ENCODE measurements at places on chromosomes 4 and X.

GRCh38 chrX:148609515-148610327, 109.3 kb downstream of the AFF2 start:
- no peak for DNase-seq

GRCh38 chr4:119623025-119623424, 5.6 kb downstream of the PDE5A start:
- DNase-seq, result no peak

- no peak for DNase-seq
These were observed 31.5 kb upstream of the KLHL2 start for GRCh38 chr4:165175879-165176278.

DNA sequence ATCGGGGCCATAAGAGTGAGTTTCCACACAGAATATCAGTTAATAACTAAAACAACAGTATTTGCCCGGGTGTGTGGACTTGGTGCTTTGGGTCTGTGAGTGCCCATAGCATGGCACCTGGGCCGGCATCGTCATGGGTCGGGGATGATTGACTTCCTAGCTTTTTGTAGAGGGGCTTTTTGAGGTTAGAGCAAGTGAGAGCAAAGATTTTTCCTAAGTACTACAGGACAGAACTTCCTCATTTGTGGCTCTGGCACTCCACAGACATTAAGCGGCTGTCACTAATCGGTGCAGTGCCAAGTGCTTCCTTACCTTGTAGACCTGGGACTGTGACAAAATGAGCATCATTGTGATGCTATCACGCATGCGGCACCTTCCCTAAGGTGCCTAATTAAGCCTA, 81.0 kb downstream of the SHROOM2 start:
- DNase-seq, result no peak

DNA sequence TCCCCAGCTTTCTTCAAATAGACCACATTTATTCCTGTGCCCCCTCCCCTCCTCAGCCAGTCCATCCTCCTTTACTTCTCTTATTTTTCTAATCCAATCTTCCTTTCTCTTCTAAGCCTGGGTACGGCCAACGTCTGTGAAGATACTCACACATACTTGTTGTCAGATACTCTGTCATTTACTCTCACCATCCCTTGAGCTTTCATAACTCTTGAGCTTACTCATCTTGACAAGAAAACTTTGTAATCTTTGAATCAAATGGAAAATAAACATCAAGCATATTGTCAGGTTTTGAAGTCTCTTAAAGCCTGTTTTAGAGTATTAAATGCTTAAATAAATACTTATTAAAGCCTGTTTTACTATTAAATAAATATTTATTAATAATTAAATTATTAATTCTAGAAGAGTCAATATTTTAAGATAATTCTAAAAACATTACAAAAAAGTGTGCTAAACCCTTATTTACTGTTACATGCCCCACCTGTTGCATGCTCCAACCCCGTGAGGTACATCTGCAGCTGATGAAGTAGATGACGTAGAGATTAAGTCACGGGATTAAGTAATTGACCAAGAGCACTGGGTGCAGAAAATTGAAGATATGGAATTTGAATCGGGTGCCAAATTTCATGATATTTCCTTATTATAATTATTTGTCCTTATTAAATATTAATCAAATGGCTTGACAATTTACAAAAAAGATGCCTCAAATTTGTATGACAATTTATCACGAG, 1.5 kb upstream of the TRIML2 start:
- no peak for DNase-seq

DNA sequence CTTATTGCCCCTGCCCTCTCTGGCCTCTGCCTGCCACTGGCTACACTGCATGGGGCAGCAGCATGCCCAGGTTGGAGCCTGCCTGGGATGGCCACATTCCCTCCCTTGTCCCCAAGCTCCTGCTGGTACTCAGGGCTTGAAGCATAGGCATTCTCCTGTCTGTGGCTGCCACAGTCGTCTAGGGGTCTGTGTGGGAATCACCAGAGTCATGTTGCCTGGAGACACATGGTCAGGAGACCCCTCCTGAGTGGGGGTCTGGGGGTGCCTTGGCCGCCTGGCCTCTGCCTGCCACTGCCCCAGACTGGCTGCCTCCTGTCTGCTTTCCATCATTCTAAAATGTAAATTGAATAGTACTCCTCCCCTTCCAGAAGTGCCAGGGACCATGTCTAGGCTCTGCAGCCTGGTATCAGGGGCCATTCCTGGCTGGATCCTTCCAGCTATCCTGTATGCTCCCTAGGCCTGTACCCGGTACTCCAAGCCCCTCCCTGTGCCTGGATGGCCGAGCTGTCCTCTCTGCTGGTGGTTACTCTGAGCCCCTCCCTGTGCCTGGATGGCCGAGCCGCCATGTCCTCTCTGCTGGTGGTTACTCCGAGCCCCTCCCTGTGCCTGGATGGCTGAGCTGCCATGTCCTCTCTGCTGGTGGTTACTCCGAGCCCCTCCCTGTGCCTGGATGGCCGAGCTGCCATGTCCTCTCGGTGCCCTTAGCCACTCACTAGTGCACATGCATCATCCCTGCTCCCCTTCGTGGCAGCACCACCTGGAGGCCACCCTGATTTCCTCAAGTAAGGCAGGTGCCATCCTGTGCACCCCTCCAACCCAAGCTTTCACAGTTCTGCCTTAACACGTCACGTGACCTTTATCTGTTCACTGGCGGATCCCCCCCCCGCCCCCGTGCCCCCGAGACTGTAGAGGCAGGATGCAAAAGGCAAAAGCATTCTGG, 5.5 kb upstream of the NKX1-1 start:
- no peak for DNase-seq
